ENCODE measurements at places on chromosomes 5 and 9. TPM values are rescaled to one million over a fixed set of nuclear protein-coding genes. Genes with fewer than 3 reads are reported as not detected.

The PRELID2 gene
- 27.5 TPM for total RNA-seq

The SPATA31C1 gene
- not detected for total RNA-seq

The HIGD2A gene
- total RNA-seq, result 41.3 TPM

The KCNV2 gene
- not detected for total RNA-seq

The PCDHGB4 gene
- total RNA-seq, result 12.0 TPM

The MXD3 gene
- 5.1 TPM for total RNA-seq

The SLC22A4 gene
- 4.3 TPM for total RNA-seq

The SH3RF2 gene
- 60.9 TPM for total RNA-seq

The CCDC183 gene
- 0.39 TPM for total RNA-seq

The PTCD2 gene
- total RNA-seq, result 9.5 TPM

Data from placental epithelial cell (primary cell).